PC-3 (cell line): ENCODE measurements at places on chromosomes 5 and 9. TPM values are rescaled to one million over a fixed set of nuclear protein-coding genes. Genes with fewer than 3 reads are reported as not detected.
A peak's percentile ranks its signal among the peaks of the same experiment; 100 is the strongest.

Gene ASPN
- total RNA-seq: not detected in 2 replicates

DNA sequence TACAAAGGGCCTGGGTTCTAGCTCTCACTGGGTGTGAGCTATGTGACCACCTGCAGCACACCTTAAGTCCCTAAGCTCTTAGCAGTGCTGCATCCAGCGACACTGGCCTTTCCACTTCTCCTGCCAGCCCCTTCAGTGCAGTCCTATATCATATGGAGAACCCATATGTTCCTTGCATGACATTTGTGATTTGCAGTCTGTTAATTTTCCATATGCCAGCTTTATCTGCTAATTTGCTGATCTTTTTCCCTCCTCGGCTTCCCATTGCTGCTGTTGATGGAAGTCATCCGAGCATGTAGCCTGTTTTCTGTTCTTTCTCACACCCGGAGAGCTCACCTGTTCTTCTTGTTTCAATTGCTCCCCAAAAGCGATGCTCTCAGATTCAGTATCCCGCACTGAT lies 23.2 kb downstream of the PRDM6 start:
- H3K27ac ChIP-seq: no peak overlapping the region
- no peaks in the 10 kb centered on the region for H3K36me3 ChIP-seq
- H3K4me3 ChIP-seq: no peak overlapping the region
- peaks cover 3% of the 10 kb centered on the region; the same call in 1 of the 2 replicates for H3K27me3 ChIP-seq
- no peaks in the 10 kb centered on the region for H3K4me1 ChIP-seq

DNA sequence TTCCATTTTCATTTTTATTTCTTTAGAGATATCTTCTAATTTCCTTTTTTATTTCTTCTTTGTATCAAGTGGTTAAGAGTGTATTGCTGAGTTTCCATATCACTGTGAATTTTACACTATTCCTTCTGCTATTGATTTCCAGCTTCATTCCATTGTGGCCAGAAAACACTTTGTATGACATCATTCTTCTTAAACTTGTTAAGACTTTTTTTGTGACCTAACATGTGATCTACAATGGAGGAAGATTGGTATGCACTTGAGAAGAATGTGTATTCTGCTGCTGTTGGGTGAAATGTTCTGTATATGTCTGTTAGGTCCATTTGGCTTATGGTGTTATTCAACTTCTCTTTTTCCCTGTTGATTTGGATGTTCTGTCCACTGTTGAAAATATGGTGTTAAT lies 274.2 kb upstream of the PUM3 start:
- no peaks in the 10 kb centered on the region for H3K4me1 ChIP-seq
- H3K4me3 ChIP-seq: no peak overlapping the region
- DNase-seq: no peak
- peaks cover 19% of the 10 kb centered on the region; the same call in 1 of the 2 replicates for H3K27me3 ChIP-seq

DNA sequence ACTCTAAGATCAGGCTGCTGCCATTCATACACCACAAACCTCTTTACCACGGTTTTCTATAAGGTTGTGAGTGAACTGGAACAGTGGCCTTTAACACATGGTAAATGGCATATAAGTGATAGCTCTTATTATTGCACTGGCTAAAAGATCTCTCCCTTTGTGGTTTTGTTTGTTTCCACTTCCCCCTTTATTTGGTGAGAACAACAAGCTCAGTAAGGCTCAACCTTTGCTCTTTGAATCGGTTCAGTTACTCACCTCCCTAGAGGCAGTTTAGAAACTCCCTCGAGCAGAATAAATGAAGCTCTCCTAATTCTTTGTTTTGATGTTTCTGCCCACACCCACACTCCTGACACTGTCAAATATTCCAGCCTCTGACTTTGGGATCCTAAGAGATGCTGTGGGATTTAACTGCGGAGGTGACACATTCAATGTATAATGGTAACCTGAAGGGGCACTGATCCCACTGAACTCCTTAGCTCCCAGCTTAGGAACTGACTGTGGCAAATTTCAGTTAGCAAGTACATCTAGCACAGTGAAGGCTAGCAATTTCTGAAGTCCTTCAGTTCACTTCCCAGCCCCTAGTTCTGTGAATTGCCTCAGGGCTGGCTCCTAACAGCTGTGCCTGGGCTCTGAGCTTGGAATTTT lies 22.5 kb upstream of the RAD23B start:
- H3K4me1 ChIP-seq: peaks cover 8% of the 10 kb centered on the region
- H3K27ac ChIP-seq: no peak overlapping the region
- no peak overlapping the region for H3K4me3 ChIP-seq
- no peak for DNase-seq
- no peaks in the 10 kb centered on the region for H3K36me3 ChIP-seq

Gene HBEGF
- total RNA-seq: 82.6 and 85.9 TPM in 2 replicates

Gene REEP5
- 61.9 and 85.2 TPM in 2 replicates for total RNA-seq

GRCh38 chr5:6202968-6203365 lies 175.4 kb downstream of the MED10 start:
- no peak overlapping the region for H3K4me3 ChIP-seq
- no peaks in the 10 kb centered on the region for H3K27me3 ChIP-seq
- H3K36me3 ChIP-seq: no peaks in the 10 kb centered on the region
- peaks cover 31% of the 10 kb centered on the region for H3K4me1 ChIP-seq

GRCh38 chr9:87212605-87213021 lies 265.3 kb upstream of the GAS1 start:
- H3K4me1 ChIP-seq: no peaks in the 10 kb centered on the region
- peak; percentile 53 for DNase-seq
- H3K36me3 ChIP-seq: no peaks in the 10 kb centered on the region
- H3K4me3 ChIP-seq: no peak overlapping the region

Gene GMCL2
- total RNA-seq: not detected in 2 replicates

DNA sequence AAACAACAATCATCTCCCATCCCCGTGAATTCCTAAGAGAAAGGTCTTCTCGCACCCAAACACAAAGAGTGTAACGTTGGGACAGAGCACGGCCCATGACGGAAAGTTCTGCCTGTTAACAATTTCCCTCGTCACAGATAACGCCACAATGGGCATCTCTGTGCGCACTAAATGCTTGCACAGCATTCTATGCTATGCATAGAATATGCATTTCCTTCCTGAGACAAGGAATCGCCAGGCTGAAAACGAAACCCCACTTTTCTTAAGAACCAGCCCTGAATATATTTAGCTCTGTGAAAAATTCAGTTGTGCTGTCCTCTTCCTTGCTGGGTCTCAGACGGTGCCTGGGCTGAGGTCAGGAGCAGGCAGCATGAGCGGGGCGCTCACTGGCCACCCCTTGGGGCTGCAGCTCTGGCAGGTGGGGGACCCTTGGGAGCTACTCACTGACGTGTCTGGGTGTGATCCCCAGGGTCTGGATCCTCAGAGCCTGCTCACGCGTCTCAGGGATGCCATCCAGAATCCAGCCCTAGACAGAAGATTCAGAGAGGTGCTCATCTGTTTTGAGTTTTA lies 49.8 kb downstream of the AK8 start:
- no peak overlapping the region for H3K4me3 ChIP-seq
- H3K36me3 ChIP-seq: no peaks in the 10 kb centered on the region
- no peak overlapping the region for H3K27ac ChIP-seq
- no peaks in the 10 kb centered on the region for H3K27me3 ChIP-seq
- no peaks in the 10 kb centered on the region for H3K4me1 ChIP-seq

Gene CEL
- 0.46 and 0.47 TPM in 2 replicates for total RNA-seq

GRCh38 chr5:173573126-173573960 lies 43.1 kb downstream of the BOD1 start:
- DNase-seq: peak; percentile 86
- no peaks in the 10 kb centered on the region for H3K36me3 ChIP-seq
- peak overlapping the region; percentile 46; the same call in 1 of the 2 replicates for H3K4me3 ChIP-seq
- H3K4me1 ChIP-seq: peaks cover 11% of the 10 kb centered on the region

Gene FAT2
- not detected in 2 replicates for total RNA-seq

Gene SLC6A7
- total RNA-seq: 0.29 and 0.35 TPM in 2 replicates

Gene SMIM3
- total RNA-seq: 11.3 and 15.6 TPM in 2 replicates

Gene ALDOB
- not detected in 2 replicates for total RNA-seq

Gene LCN6
- not detected in 2 replicates for total RNA-seq
